Activated CD4-positive, alpha-beta T cell treated with anti-CD3 and anti-CD28 coated beads, Interleukin-2, amount 50 U/mL, for 4 hours (primary cell): ENCODE measurements at places on chromosomes 2 and 18.

GRCh38 chr2:120771111-120771780, 35.6 kb downstream of the GLI2 start:
- no peak for DNase-seq

- DNase-seq: no peak
These were observed 496 bp downstream of the SUCLG1 start for GRCh38 chr2:84458551-84459017.

- DNase-seq: no peak
These were observed 128.0 kb upstream of the MAP3K20 start for GRCh38 chr2:172947461-172948153.

DNA sequence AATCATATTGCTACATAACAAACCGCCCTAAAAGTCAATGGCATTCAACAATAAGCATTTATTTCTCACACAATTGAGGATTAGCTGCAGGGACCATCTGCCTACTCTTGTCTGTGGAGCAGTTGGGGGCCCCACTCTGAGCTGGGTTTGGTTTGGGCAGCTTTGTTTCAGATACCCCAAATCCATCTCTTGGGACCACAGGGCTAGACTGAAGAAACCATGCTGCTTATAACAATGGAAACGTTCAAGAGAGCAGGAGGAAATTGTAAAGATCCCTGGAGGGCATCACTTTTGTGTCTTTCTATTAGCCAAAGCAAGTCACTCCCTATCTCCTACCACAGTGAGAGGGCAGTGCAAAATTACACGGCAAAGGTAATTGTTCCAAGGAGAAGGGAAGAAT, 146.5 kb upstream of the MGAT5 start:
- DNase-seq: no peak

GRCh38 chr18:35455926-35456763, 41.6 kb downstream of the INO80C start:
- no peak for DNase-seq

GRCh38 chr2:128727914-128728313, 409.2 kb upstream of the HS6ST1 start:
- DNase-seq: no peak

- no peak for DNase-seq
These were observed 686.8 kb upstream of the ZEB2 start for GRCh38 chr2:145206496-145207281.

GRCh38 chr2:83827618-83828017, 631.5 kb downstream of the SUCLG1 start:
- DNase-seq: no peak

DNA sequence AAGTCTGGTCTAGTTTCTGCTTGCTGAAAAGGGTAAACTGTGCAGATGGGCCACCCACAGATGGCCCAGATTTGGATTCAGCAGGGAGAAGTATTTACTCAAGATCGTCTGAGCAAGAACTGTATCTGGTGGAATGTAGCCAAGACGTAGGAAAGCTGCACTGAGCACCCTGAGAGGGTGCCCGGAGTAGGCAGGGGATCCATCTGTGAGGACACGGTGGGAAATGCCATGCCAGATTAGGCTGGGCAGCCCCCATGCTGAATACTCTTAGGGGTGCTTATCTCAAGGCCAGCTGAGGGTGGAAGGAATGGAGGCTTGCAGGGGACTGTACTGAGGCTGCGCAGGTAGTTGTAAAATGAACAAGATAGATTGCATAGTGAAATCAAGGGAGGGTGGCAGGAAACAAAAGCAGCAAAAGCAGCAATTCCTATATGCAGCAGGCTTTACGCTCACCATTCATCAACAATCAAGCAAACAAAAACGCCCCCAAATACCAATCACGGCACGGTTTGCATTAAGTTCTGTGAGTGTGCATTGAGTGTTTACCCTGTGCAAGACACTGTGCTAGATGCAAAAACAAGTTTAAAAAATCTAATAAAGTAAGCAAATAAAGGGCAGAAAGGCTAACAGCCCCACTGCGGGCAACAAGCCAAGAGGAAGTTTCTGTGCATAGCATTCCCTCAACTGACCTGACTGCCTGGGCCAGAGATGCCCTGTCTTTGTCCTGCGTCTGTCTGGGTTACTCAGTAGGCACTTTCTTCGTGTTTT, 32.2 kb upstream of the LPIN2 start:
- no peak for DNase-seq

DNA sequence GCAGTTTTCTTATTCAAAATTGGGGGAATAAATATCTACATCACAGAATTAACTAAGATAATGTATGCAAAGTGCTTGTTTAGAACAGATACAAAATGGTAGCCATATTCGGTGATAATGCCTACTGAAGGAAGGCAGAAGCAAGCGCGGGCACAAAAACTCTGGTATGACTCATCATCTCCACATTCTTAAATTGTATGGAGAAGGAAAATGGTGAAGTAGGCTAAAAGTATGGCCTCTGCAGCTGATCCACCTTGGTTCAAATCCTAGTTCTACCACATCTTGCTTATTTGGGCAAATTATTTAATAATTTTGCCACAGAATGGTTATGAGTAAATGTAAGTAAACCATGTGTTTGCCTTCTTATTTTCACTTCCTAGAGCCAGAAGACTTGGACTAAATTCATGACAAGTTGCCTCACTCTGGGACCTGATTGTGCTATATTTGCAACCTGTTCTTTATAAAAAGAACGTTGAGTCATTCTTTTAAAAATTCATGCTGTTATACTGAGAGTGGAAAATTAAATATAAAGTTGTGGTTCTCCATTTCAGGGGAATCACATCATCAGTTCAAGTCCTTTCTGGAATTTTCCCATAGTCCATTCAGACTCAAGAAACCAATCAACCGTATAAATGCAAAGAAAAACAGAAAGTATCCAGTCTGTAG, 9.0 kb upstream of the CDK15 start:
- no peak for DNase-seq
